ENCODE measurements at places on chromosomes 1 and 21.

DNA sequence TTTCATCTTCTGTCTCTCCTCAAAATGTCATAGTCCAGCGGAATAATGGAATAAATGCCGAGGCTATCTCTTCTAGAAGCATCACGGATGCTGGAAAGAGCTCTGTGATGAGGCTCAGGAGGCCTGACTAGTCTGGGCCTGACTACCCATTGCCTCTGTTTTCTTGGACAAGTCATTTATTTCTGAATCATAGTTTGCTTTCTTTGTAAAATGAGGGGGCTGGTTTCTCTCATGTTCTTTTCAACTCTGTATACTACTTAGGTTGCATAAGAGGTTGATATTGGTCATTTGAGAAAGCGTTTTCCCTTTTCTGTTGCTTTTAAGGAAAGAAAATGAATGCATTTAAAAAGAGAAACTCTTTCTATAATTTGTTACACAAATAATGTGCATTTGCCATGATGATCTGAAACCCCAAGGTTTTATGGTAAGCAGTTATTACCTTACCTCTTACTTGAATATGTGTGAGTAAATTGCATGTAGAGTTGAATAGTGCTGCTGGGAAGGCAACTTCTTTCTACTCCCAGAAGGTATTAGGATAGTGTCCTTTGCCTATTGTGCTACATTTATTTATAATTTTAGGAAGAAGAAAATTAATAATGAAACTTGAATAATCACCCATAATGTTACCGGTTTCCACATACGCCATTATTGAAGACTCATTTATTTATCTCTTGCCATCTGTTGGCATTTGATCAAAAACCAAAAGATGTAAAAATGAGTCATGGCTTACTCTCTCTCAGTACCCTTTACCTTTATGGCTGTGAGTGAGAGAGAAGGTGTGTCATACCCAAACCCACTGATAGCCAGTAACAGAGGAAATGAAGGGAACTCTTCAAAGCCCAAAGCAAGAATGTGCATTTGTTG is 179.1 kb downstream of the FASLG start:
- DNase-seq: no peak

DNA sequence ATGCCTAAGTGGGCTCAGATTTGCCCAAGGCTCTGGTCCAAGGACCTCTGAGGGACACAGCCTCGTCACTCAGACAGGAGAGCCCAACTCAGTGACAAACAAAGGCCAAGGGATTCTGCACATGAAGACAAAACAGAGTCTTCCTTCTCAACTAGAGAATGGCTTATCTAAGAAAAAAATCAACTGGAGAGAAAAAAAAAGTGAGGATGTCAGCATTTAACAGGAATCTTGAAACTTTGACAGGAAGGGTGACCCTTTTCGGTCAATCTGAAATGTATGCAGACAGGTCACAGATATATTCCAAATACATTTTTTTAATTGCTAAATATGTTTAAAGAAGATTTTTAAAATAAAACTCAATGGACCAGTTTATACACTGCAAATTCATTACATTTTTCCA is 154.5 kb downstream of the ETS2 start:
- no peak for DNase-seq

DNA sequence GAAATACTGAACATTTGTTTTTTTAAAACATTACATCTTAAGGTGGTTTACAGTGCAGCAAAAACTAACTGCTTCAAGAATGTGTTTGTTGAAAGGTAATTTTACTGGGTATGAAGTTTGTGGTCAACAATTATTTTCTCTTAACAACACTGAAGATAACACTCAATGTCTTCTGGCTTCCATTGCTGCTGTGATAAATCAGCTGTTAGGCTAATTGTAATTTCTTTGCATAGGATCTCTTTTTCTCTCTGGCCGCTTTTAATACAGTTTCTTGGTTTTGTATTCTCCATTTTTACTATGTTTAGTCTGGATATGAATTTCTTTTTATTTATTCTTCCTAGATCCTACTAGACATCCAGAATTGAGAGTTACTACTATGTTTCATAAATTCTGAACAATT is 44.9 kb downstream of the DOCK7 start:
- no peak for DNase-seq

GRCh38 chr1:28965271-28965870 is 51.0 kb downstream of the EPB41 start:
- no peak for DNase-seq

DNA sequence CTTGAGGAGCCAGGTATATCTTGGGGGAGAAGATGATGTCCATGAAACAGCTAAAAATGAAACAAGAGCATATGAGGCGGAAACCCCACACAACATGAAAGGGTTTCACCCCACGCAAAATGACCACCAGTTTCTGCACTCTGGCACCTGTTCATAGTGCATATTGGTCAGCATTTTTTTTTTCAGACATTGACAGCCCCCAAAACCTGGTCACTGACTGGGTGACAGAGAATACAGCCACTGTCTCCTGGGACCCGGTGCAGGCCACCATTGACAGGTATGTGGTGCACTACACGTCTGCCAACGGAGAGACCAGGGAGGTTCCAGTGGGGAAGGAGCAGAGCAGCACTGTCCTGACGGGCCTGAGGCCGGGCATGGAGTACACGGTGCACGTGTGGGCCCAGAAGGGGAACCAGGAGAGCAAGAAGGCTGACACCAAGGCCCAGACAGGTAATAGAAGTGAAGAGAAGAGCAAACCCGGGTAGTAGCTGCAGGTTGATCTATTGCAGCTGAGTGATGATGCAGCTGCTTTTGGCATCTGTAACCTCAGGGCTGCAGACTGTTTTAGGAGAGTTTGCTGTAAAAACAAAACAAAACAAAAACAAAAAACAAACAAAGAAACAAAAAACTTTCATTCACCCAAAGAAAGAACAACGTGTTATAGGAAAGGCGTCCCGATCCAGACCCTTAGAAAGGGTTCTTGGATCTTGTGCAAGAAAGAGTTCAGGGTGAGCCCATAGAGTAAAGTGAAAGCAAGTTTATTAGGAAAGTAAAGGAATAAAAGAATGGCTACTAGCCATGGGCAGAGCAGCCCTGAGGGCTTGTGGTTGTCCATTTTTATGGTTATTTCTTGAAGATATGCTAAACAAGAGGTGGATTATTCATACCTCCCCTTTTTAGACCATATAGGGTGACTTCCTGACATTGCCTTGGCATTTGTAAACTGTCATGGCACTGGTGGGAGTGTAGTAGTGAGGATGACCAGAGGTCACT is 51.0 kb downstream of the TNN start:
- DNase-seq: no peak

All from activated CD8-positive, alpha-beta memory T cell treated with anti-CD3 and anti-CD28 coated beads, Interleukin-2, amount 50 U/mL, for 4 hours (primary cell).